CD4-positive, alpha-beta T cell treated with Interleukin-6 at 100 ng/mL for 8 hours (primary cell): ENCODE measurements at places on chromosomes 7 and 10.

DNA sequence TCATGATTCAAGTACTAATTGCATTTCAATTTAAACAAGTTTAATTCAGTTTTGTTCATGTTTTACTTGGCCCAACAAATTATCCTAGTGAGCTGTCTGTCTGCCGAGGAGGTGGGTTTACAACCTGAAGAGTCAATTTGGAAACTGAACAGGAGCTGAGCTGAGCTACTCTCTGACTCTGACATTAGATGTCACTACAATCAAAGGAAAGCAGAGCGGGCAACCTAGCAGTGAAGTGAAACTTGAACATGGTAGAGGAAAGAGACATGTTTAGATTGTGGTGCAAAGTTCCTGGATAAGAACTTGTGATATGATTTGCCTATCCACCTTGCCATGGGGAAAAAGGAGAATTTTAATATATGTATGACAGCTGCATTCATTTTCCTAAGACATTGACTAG is 9.6 kb upstream of the AGR3 start:
- DNase-seq = peak; percentile 36

DNA sequence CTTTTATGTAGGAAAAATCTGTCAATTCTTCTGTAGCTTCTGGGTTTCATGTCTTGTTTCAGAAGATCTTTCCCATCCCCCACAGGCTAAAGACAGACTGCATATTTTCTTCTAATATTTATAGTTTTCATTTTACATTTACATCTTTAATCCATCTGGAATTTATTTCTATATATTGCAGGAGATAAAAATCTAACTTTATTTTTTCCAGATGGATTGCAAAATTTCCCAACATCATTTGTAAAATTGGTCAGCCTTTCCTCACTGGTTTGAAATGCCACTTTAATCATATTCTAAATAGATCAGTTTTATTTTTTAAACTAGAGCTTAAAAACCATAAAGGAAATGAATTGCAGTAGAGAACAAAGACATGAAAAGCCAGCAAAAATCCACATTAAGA is 46.9 kb downstream of the TMEM26 start:
- no peak for DNase-seq

DNA sequence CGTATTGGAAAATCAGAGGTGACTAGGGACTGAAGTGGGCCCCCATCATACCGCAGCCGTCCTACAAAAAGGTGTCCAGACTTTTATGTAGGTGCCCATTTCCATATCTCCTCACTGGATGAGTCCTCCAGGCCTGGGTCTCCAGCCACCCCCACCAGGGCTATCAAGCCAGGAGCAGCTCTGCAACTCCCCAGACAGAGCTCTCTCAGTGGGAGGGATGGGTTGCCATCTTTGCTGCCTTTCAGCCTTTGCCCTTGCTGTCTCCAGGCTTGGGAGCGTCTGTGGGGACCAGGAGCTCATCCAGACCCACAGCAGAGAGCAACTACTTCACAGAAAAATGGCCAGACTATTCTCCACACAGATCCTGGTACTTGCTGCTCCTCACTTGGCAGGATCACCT is 802.7 kb upstream of the IGFBP3 start:
- DNase-seq = no peak

- DNase-seq = no peak
These were observed 758 bp downstream of the DPCD start for GRCh38 chr10:101588879-101589278.

DNA sequence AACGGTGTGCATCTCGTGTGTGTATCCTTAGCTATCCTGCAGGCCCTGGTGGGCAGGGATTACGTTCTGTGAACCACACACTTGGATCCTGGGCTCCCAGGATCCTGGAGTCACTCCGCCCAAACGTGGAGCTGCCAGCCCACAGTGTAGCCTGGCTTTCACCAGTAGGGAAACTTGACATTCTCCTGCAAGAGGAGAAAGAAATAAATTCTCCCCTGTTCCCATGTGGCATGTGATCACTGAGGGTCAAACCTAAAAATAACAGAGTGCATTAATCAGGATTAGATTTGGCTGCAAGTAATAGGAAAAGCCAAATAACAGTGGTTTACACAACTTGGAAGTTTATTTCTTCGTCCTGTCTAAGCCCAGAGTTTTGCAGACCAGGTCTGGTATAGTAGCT is 32.3 kb downstream of the PALD1 start:
- no peak for DNase-seq

DNA sequence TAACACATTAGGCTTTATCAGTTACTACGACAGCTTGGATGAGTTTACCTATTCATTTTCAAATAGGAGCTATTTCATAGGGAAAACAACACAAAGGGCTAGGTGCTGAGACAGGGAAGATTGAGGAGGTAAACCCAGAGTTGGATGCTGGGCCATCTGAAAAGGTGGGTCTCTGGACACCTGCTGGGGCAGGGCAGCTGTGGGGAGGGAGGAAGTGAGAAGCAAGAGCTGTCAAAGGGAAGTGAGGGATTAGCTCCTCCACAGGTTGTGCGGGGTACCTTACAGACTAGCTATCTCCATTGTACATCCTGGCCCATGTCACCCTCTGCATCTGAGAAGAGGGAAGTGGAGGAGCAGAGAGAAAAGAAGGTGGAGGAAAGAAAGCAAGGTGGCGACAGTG is 48.9 kb downstream of the BLNK start:
- no peak for DNase-seq

DNA sequence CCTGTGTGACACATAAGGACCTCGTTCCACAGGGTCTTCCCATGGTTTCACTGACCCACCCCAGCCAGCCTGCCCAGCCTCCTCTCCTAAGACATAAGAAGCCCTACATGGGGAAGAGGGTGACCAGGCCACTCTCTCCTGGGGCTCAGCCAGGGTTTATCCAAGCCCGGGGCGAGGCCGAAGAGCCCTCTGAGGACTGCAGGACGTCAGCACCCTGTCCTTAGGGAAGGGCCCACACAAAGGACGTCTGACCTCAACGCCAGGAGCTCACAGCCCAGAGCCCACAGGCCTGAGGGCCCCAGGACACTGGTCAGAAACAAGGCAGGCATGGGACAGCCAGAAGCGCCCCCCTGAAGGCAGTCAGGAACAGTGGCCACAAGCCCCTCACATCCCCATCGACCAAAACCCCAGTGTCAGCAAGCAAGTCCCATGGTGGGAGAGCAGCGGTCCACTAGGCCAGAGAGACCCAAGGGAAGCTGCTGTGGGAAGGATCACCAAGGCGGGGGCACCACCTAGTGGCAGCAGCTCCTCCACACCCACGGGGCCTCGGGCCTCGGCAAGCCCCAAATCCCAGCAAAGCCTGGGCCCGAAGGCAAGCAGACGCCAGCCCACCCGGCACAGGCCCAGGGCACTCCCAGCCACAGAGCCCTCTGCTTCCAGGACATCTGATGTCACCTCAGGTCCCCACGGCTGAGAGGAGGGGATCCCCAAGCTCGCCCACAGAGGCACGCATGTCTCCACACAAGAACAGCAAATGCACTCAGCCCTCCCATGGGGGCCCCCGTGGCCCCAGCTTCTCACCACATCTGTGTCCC is 23.4 kb downstream of the MAD1L1 start:
- peak; percentile 22 for DNase-seq

- no peak for DNase-seq
These were observed 91.1 kb downstream of the CXCL12 start for GRCh38 chr10:44293842-44294241.

DNA sequence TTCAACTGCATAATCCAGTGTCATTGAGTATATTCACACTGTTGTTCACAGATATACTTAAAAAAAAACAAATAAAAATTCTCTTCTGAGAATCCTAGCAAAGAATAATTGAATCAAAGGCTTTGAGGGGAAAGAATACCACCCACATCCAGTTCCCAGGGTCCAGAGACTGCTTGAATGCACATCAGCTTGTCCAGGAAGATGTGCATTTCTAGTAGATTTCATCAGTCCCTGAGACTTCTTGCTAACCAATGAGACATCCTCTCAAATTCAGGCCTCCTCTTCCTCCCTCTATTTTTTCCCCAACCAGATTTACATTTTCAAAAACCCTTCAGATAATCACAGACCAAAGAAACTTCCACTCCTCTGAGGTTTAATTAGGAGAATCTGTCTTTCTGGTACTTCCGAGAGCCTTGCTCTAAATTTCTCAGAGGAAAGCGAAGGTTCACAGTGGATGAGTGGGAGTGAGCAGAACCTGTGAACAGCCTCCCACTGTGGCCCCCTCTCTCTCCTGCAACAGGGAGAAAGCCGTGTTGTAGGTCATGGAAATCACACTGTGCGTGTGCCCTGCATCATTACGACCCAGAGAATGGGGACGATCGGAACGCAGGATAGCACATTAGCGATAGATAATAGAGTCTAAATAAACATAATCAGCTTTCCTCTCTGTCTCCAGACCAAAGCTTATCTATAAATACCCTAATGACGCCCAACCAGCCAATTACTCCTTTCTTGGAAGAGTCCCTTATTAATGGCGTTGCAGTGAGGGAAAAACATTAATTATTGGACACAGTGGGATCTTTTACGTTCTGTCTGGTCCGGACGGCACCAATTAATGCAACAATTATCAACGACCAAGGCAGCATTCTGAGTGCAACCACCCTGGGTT is 212.5 kb downstream of the EMX2 start:
- DNase-seq = no peak

GRCh38 chr10:132130286-132131265 is 56.2 kb upstream of the DPYSL4 start:
- DNase-seq = no peak

DNA sequence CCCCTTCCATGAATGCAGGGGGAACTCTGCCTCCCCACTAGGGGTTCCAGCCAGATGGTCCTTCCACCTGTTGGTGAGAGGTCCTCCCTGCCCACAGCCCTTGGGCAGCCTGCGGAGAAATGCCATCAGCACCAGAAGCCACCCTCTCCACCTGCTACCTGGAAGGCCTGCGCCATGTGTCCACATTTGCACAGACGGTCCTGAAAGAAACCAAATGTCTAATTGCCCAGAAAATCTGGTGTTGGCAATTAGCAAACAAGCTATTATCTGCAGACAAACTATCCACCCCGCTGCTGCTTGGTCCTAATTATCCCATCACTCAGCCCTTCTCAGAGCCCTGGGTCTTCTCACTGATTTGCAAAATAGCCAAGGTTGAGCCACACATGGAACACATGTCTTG is 32.3 kb downstream of the HSPA12A start:
- no peak for DNase-seq

DNA sequence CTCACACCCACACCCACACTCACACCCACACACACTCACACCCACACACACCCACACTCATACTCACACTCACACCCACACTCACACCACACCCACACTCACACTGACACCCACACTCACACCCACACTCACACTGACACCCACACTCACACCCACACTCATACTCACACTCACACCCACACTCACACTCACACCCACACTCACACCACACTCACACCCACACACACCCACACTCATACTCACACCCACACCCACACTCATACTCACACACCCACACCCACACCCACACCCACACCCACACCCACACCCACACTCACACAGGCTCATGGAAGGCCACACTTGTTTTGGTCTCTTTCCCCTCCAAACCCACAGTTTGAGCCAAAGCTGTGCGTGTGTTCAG is 2.9 kb downstream of the FOXI2 start:
- no peak for DNase-seq

GRCh38 chr7:69232445-69233376 is 365.6 kb upstream of the AUTS2 start:
- DNase-seq = no peak

- DNase-seq = no peak
These were observed 2.4 kb downstream of the MEPCE start for GRCh38 chr7:100432053-100432452.

GRCh38 chr10:128054163-128054970 is 71.9 kb downstream of the MKI67 start:
- DNase-seq = no peak

- no peak for DNase-seq
These were observed 108.7 kb downstream of the ETV1 start for GRCh38 chr7:13880789-13881188.

DNA sequence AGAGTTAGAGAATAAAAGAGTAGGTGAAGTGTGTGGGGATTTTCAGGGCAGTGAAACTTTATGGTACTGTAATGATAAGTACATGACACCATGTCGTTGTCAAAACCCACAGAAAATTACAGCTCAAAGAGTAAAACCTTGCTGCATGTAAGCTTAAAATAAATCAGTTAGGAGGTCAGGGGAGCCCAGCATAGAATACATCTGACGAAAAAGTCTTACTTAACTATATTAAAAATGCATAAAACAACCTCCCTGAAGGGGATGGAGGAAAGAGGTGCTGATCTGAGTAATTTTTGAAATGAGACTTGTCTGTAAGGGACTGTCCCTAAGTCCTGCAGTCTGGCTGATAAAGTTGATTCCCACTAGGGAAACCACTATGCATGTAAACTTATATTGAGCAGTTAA is 49.8 kb upstream of the AKR1E2 start:
- no peak for DNase-seq

GRCh38 chr7:132345030-132345429 is 231.2 kb downstream of the PLXNA4 start:
- DNase-seq = no peak

- no peak for DNase-seq
These were observed 251.2 kb downstream of the POU6F2 start for GRCh38 chr7:39228946-39229345.

DNA sequence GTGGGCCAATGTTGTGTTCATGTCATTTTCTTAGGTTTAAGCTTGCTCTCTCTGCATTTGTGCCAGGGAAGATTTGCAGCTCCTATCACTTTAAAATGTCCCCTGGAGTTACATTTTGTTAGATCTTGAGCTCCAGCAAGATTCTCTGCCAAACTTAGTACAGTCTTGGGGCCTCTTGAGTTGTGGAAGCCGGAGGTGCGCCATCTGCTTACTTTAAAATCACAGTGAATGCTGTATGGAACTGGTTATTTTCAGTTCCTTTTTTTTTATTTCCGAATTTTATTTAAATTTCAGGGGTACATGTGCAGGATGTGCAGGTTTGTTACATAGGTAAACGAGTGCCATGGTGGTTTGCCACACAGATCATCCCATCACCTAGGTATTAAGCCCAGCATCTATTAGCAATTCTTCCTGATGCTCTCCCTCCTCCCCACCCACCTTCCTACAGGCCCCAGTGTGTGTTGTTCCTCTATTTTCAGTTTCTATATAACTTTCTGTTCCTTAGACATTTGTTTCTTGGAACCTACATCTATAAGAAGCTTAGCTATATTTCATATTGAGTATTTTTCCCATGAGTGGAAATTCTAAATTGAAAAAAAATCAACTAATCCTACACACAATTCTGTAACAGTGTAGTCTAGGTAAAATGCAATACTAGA is 114.4 kb upstream of the CREB5 start:
- DNase-seq = no peak
